ENCODE measurements at places on chromosomes 16 and 17.

DNA sequence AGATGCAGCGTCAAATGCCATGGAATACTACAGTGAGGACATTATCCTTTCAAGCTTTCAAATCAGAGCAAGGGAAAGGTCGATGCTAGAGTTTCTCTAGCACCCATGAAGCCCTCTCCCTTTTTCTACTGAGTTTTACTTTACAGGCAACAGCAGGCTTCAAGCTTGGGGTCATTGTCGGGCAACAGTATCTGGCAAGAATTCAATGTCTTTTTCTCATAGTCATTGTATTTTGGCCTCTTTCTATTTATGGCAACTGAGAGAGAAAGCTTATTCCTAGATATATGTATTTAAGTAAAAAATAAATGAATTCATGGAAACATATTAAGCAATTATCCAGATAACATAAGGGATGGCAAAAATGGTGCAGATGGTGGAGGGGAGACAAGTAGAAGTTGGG, 364 bp upstream of the CETP start:
- DNase-seq = no peak

- peak; percentile 58 for DNase-seq
Observed at GRCh38 chr16:15961060-15961511, 11.7 kb downstream of the ABCC1 start.

DNA sequence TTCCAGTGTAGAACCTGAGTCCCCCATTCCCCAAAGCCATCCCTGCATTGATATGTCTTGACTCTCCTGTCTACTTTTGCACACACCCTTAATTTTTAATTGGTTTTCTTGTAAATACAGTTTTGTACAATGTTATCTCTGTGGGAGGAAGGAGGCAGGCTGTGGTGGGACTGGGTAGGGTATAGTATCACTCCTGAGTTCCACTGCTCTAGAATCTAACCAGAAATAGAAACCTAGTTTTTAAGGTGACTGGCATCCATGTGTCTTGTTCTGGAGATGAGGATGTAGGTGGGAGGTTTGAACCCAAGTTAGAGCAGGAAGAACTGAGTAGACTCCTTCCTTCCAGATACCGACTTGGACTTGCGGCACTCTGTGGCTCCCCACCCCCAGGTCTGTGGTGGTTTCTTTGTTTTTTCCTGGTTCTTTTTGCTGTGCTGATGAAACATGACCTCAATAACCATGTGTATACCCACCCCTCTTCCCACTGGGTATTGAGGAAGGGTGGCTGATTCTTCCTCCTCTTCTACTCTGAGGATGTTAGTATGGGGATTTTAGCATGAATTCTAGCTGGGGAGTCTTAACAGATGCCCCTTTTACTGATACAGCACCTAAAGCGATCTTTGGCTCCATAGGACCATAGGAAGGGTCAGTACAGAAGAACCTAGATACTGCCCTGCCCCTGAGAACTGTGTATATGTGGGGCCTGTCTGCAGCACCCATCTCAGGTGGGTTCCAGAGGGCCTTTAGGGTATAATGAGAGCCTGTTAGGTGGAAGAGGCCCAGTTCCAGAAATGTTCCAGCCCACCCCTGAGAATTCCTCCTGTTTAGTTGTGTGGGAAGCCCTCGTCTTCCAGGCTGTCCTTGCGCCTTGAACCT, 48.7 kb downstream of the SF3B3 start:
- DNase-seq = no peak

DNA sequence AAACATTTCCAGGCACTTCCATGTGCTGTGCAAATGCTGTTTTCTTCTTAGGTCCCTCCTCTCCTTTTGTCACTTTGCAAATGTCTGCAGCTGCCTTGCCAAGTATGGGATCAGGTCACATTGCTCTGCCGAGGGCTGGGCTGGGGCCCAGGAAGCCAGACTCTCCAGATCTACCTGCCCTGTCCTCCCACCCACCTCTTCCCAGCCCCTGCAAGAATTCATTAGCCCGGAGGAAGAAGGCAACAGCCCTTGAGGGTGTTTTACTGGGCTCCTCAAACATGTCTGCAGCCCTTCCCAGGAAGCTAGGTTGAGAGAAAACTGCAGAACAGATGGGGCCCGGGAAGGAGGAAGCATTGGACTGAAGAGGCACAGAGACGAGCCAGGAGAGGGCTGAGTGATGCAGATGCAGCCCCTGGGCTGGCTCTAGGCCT, 47.1 kb downstream of the WSB1 start:
- no peak for DNase-seq

DNA sequence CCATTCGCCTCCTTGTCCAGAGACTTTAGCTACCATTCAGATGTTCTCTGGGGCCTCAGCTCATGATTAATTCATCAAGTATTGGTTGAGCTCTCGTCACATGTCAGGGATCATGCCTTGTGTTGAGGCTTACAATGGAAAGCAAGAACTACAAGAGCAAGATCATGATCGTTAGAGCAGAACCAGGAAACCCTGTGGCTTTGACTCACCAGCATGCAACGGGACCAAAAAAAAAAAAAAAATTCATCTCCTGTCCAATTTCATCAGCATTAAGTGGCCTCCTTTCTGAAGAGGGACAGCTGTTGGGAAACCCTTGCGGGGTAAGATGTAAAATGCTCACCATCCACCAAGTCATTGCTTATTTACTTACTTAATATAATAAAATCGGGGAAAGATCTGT, 12.1 kb upstream of the USP10 start:
- DNase-seq = no peak

DNA sequence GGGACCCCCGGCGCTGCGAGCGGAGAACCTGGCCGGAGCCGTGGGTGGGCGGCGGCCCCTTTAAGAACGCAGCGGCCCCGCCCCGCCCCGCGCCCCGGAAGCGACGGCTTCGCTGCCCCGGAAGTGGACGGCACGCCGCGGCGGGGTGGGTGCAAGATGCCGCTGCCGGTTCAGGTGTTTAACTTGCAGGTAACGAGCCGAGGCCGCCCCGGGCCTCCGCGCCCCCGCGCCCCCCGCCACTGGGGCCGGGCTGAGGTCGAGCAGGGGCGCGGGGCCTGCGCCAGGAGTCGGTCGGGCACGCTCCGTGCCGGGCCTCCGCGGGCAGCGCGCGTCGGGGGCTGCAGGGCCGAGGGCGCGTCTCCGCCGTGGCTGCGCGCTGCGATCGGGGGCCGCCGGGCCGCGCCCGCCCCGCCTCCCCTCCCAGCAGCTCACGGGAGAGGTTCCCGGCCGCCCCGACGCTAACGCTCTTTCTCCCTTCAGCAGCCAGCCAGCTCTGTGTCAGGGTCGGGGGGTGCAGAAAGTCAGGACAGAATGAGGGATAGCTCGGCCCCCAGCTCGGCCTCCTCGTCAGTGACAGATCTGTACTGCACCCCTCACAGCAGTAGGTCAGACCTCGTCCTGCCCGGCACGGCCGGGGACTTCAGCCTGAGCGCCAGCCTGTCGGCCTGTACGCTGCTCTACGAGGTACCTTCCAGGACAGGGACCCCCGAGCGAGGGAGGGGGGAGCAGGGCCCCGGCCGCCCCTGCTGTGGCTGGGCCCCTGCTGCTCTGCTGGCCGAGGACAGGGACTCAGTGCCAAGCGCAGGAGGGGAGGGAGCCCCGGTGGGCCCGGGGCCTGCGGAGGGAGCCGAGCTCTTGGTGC, at the start of the genes GPS1 and RFNG:
GPS1 (plus strand) TSS at position 123 of the 862 bp plus-strand sequence; CDS start at position 157, 34 bp downstream.
RFNG (minus strand) TSS at position 36 of the 862 bp plus-strand sequence. CDS start 45 bp downstream, outside the sequence.
- DNase-seq = peak; percentile 58

DNA sequence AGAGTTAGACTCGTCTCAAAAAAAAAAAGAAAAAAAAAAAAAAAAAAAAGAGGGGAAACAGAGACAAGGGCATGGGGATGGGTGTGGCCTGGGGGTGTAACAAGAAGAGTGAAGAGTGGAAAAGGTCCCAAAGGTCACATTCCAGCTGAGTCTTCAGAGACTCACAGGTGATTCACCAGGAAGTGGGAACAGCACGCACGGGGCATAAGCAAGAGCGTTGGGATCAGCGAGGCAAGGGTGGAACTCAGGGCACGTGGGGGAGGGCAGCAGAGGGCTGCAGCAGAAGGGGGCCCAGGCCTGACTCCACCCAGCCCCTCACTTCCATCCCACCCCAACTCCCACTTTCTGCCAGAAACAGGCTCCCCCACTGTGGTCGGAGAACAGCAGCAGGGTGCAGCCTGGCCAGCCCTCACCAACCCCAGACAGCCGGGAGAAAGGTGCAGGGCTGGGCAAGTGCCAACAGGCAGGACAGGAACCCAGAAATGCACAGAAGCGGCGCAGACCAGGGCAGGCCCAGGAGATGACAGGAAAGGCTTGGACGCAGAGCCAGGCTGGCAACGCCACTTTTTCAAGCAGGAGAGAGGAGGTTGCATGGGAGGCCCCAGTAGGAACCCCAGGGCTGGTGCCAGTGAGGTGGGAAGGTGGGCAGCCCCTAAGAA, 3.3 kb downstream of the MEAK7 start:
- no peak for DNase-seq

DNA sequence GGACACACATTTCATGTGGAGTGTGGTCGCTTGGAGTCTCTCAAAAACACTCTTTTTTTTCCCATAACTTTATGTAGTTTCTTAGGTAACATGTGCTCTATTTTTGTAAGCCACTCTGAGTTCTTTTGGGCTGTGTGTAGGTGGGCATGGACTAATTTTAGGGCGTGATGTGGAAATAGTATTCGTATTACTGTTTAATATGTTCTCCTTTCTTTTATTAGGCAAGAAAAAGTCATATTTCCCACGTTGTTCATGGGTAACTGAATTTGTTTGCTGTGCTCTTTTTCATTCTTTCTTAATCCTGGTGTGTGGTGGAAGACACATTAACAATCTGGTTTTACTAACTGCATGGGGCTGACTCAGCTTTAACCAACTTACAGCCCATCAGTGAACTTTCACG, 27.4 kb downstream of the NDEL1 start:
- no peak for DNase-seq

- no peak for DNase-seq
Observed at GRCh38 chr17:37691807-37692206, 48.6 kb upstream of the DDX52 start.

GRCh38 chr17:18158022-18158600, 25.5 kb upstream of the ALKBH5 start:
- peak; percentile 90 for DNase-seq

DNA sequence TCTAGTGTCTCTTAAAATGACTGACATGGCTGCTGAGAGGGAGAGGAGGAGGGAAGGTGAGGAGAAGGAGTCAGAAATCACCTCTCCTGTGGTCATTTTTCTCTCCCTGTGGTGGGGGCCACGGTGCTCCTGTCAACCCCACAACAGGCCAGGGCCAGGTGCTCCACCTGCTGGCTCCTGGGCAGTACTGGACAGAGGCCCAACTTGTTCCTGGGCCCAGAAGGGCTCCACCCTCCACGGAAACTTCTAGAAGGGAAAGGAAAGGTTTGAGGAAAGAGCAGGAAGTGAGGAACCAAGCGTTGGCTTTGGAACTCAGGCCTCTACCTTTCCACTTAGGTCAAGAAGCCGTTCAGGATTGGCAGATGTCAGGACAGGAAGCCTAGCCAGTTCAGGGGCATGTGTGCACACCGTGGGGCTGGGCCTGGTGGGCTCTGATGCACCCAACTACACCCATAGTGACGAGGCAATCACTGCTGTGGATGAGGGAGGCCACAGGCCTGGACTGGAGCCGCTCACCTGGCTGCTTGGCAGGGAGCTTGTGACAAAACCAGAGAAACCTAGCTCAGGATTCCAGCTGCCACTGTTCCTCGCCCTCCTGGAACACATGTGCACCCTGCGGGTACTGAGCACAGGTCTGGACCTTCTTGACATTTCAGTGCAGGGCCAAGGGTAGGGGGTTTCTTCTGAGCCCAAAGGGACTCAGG, 36.1 kb downstream of the WNT3 start:
- no peak for DNase-seq

GRCh38 chr17:68719431-68719830, 118.3 kb upstream of the FAM20A start:
- DNase-seq = no peak

DNA sequence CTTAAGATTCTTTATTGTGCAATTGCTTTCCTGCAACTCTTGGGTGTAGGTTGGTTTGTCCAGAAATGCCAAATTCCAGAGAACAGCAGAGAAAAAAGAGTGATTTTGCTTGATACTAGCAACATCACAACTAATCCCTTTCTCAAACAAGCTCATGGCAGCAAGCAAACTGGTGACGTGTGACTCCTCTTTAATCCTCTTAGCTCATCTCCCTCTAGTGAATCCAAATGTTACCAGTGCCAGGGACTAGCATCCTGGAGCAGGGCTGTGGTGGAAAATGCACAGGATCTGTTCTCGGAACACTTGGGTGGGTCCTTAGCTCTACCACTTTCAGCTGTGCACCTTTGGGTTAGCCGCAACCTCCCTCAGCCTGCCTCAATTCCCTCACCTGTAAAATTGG, 204.0 kb upstream of the CCL2 start:
- no peak for DNase-seq

DNA sequence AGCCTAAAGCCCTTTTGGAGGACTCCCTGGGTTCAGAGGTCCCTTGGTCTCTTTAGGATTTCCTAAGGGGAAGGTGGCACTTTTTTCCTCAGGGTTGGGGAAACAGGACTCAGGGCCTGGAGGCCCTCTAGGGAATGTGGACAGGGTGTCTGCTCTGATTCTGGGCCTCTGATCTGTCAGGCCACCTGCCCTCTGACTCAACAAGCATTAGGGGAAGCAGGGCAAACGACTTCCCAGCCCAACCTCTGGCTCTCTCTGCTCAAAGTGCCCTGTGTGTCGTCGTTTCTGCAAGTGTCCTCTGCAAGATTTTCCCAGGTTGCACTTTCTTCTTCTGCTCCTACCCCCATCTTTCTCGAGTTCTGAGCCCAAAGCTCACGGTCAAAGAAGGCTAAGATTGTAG, 6.6 kb upstream of the IGFBP4 start:
- no peak for DNase-seq

DNA sequence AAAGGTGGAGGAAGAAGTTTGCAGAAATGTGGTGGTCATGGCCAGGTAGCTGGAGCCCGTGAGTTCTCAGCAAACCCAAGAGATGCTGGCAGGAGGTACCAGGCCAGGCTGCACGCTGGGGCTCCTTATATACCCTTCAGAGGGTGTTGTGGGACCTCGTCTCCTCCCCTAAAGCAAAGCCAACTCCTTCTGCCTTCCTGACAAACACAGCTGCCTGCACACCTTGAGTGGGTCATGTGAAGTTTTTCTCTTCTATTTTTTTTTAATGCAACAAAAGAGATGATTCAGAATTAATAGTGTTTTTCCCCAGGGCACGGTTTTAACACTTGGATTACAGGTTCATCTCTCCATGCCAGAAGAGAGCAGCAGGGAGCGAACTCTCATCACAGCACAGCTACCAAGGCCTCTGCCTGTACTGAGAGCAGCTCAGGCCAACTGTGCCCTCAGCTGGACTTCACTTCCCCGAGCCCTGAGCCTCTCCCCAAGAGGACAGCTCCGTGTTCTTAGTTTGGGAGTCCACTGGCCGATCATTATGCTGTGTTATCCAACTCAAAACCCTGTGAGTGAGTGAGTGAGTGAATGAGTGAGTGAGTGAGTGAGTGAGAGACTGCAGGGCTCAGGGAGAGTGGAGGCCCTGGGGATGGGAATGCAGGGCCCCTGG, at the start of gene KRT15:
KRT15 (minus strand) TSS at position 102 of the 661 bp plus-strand sequence; CDS start at position 39, 63 bp downstream.
- no peak for DNase-seq

DNA sequence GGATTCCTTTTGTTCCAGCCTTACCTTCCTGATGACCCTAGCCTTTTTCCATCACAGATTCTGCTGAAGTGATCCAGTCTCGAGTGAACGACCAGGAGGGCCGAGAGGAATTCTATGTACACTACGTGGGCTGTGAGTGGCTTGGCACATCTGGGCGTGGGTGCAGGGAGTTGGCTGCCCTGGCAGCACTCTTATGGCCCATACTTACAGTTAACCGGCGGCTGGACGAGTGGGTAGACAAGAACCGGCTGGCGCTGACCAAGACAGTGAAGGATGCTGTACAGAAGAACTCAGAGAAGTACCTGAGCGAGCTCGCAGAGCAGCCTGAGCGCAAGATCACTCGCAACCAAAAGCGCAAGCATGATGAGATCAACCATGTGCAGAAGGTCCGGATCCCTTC, 2.7 kb downstream of the KAT8 start:
- no peak for DNase-seq
